ENCODE measurements at places on chromosomes 16 and 17.

DNA sequence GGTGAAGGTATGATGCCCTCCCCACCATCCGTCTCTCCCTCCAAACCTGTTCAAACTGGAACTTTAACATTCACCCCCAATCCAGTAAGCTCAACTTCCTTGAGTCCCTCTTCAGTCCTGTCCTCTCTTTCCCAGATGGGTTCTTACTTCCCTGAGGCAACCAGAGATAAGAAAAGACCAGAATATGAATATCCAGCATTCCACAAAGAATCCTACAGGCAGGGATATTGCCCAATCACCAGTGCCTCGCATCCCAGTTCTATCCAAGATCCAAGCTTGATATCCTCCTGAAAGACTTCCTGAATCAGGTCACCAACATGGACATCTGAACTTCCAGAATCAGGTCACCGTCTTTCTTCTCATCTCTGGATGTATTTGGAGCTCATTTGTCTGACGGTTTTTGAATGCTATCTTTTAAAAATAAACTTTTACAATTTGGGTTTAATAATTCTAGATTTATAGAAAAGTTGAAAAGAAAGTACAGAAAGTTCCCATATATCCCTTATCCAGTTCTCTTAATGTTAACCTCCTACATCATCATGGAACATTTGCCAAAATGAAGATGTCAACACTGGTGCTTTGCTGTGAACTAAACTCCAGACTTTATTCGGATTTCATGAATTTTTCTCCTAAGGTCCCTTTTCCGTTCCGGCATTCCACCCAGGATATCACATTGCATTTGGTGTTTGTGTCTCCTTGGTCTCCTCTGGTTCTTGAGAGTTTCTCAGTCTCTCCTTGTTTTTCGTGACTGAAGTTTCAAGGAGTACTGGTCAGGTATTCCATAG, 13.7 kb upstream of the COL1A1 start:
- DNase-seq, result no peak

DNA sequence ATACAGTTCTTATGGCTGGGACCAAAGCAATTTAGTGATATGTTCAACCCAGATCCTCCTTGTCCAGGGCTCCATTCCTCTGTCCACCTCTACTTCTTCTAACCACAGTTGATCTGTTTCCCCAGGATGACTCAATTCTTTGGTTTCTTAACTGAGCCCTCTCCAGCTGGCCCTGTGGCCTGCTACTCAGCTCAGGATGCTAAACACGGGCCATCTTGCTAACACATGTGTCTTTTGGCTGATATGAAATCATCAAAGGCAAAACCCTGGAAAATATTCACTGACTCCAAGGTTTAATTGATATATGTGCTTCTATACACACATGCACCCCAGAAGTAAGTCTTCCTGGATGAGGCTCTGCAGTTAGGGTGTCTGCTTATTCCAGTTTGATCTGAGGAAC, 43.8 kb downstream of the SHISA6 start:
- no peak for DNase-seq

DNA sequence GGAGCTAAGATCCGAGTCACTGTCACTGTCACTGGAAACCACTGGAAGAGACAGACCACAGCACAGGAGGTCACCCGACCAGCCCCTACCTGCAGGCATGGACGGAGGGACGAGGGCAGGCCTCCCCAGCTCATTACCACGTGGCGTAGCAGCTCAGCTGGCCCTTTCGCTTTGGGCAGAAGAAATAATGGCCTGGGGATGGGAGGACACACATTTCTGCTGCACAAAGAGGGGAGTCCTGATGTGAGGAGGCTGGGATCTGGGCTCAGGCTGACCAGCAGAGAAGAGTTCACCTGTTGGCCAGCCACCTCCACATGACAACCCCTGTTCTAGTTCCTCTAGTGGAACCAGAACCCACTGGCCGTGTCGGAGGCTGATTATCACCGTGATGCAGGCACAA, 38.2 kb upstream of the DOC2B start:
- no peak for DNase-seq

GRCh38 chr17:76793775-76794174, 55.9 kb downstream of the MFSD11 start:
- DNase-seq, result no peak

- DNase-seq, result no peak
Measured at GRCh38 chr17:17837380-17837821, 615 bp upstream of the SREBF1 start.

DNA sequence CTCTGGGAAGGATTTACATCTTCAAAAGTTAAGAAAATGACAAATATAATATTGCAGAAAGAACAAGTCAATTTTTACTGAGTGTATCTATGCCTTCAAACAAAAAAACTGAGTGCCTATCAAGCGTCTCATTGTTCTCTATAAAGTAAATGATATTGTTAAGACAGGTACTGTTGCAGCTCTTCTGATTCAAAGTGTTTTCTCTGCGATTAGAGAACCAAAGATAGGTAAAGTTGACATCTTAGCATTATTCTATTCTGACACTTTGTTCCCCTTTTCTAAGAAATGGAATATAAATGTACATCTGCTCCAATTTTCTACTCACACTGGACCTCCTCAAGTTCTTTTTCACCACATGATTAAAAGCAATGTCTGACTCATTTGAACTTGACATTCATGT, 1317.7 kb downstream of the CDH11 start:
- DNase-seq, result no peak

- peak; percentile 57 for DNase-seq
Measured at GRCh38 chr16:85569615-85570212, 43.4 kb upstream of the GSE1 start.

DNA sequence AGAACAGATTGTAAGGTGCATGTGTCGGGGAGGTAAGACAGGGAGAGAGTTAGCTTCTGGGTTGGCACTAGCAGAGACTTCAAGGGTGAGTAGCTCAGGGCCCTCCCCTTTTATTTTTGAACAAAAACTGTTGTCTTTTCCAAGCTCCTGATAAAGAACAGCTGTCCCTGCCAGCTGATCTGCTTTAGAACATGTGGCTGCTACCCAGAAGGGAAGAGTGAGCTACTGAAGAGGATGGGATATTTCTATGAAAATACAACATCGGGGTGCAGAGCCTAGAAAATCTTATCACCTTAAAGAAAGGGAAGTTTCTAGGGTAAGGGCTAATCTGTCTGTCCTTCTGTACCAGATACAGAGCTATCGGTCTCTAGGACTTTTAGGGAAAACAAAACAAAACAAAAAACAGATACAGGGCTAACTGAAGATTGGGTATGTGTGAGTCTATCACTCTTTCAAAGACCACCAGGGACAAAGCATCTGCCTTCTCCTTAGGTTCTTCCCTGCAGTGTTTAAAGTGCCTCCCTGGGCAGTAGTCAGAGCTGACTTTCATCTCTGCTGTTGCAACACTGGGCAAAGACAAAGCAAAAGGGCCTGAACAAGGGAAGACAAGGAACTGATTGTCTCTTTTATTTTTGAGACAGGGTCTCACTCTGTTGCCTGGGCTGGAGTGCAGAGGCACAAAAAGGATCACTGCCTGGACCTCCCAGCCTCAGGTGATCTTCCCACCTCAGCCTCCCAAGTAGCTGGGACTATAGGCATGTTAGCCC, 5.0 kb upstream of the DHRS13 start:
- DNase-seq, result no peak

DNA sequence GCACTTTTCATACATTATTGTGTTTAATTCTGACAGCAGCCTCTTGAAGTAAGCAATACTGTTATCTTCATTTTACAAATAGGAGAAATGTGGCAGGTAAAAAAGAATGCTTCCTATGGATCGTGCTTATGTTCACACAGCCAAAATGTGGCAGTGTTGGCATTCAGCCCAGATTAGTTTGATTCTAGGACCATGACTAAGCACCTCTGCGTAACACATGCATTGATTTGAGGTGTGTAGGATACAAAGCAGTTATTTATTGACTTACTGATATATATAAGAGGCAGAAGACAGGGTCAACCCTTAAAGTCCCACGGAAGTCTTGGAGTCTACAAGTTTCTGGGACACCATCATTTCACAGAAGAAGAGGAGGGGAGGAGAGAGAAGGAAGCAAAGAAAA, 1144.4 kb upstream of the GOT2 start:
- DNase-seq, result no peak

DNA sequence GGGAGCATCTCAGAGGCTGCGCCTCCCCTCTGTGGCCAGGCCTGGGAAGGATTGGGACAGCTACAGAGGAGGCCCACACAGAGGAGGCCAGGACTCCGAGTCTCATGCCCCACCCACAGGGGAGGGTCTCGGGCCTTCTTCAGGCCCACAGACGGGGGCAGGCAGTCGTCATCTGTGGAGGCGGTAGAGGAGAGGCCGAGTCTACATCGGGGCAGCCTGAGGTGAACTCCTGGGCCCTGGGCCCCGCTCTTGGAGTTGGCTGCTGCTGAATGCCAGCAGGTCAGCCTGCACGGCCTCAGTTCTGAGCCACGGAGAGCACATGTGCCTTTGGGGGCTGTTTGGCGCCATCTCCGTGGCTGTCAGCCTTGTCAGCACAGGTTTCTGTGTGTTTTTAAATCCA, 8.1 kb upstream of the NUDT16L1 start:
- no peak for DNase-seq

DNA sequence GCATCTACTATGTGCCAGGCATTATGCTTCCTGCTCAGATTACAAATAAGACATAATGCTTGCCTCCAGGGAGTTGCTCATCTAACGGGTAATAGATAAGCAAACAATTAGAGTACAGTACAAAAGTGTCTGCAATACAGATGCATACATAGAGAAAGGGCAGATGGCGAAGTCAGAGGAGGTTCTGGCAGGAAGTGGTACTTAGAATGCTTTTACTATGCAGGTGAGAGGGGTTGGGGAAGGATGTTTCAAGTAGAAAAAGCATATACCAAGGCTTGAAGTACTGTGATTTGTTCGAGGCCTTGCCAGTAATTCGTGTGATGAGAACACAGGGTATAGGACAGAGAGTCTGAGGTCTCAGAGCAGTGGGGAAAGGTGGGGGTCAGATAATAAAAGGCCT, 349.8 kb downstream of the UTP18 start:
- DNase-seq, result no peak

- peak; percentile 11 for DNase-seq
Measured at GRCh38 chr17:13931800-13932460, 137.4 kb upstream of the COX10 start.

DNA sequence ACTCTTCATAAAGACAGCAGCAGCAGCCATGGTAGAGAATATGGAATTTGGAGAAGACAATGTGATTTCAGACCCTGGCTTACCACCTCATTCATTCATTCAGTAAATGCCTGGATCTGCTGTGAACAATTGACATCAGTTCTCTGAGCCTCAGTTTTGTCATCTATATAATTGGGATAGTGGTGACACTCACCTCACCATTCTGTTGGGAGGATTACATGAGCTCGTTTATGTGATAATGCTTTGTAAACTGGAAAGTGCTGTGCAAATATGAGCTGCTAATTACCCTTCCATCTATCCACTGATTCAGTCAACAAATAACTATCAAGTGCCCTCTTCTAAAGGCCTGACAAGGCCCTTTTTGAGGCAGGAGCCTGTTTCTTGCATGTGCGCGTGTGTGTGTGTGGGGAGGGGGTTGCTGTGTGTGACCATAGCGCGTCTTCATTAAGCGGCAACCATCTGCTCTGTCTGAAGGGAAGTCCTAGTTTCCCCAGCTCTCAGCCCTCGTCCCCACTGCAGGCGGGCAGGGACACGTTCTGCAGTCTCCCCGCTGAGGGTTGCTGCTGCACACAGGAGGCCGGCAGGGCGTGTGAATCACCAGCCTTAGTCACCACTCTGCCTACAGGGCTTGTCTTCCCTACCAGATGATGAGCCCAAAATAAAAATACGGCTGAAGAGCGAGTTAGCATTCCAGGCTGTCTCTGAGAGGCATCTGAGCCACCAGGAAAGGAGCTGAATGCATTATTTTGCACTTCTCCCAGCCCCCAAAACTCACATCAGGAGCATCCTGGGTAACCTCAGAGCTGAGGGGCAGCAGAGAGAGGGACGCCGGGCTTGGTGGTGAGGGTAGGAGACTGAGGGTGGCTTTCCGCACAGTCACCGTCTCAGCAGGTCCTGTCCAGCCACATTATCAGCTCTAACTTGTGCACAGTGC, 19.9 kb downstream of the ARL4D start:
- DNase-seq, result no peak

- DNase-seq, result no peak
Measured at GRCh38 chr17:42429726-42430447, 6.8 kb upstream of the CAVIN1 start.

- no peak for DNase-seq
Measured at GRCh38 chr17:9646546-9646885, 1.2 kb downstream of the USP43 start.

GRCh38 chr17:35906926-35907637, 23.5 kb downstream of the RDM1 start:
- no peak for DNase-seq

GRCh38 chr17:73140566-73140965, 24.2 kb upstream of the SSTR2 start:
- no peak for DNase-seq

- DNase-seq, result no peak
Measured at GRCh38 chr17:6100891-6101500, 30.8 kb downstream of the WSCD1 start.

- DNase-seq, result no peak
Measured at GRCh38 chr17:6097005-6097279, 26.8 kb downstream of the WSCD1 start.

GRCh38 chr16:58615280-58615679, 14.3 kb downstream of the CNOT1 start:
- no peak for DNase-seq

- DNase-seq, result no peak
Measured at GRCh38 chr17:81242421-81243332, 3.6 kb downstream of the NDUFAF8 start.

GRCh38 chr17:78340183-78340955, 19.5 kb downstream of the SOCS3 start:
- no peak for DNase-seq

GRCh38 chr17:28484296-28484695, 10.9 kb downstream of the SLC13A2 start:
- no peak for DNase-seq

- DNase-seq, result no peak
Measured at GRCh38 chr16:80665356-80665755, 124.6 kb downstream of the DYNLRB2 start.

DNA sequence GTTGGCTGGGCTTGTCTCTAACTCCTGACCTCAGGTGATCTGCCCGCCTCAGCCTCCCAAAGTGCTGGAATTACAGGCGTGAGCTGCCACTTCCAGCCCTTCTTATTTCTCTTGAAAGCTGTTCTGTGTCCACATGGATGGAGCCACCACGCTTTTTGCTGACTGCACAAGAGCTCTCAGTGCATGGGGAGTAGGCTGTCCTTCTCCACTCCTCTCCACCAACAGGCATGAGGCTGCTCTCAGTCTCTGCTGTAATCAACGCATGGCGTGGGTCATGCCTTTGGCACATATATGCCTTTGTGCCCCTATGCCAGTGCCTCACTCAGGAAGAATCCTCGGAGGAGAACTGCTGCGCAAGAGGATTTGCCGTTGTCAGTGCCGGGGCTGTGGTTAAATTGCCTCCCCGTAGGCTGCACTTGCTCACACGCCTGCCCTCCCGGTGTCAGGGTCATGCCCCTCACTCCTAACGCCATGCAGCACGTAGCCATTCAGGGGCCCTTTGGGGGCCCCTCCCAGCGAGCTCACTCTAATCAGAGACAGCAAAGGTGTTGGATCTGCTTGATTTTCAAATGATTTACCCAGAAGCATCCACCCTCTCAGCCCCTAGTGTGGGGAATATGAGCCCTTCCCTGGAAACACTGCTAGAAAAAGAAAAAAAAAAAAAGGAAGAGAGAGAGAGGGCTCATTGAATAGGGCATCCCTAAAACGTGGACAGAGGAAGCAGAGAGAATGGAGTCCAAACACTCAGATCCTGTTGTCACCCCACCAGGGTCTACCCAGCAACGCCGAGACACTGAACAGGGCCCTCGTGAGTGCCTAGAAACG, 47.5 kb upstream of the ZCCHC14 start:
- no peak for DNase-seq

All from CD4-positive, alpha-beta T cell treated with Interleukin-4 for 1 hour (primary cell).